NCI-H524 (cell line): ENCODE measurements at places on chromosomes 1 and 21.

DNA sequence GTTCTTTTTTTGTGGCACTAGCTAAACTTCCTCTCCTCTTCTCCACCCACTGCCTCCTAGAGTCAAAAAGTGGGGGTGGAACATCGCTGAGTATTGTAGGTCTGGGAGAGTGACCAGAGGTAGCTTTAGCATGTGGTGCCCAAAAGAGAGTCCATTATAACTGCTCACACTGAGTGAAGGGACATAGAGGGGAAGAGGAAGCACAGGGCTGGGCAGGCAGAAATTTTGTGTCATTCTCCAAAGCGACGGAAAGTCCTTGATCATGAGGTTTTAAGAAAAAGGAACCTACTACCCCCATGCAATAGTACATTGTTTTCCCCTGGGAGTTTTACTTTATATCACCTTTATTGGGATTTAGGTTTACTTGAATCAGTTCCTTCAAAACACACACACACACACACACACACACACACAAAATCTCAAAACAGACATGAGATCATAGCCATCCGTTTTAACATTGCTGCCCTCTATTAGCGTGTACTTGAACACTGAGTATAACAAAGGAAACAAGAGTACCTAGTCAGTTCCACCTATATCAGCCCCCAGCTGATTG is 4.1 kb downstream of the CD84 start:
- DNase-seq = no peak

- DNase-seq = no peak
Observed at GRCh38 chr1:7069931-7070330, 284.7 kb downstream of the CAMTA1 start.

DNA sequence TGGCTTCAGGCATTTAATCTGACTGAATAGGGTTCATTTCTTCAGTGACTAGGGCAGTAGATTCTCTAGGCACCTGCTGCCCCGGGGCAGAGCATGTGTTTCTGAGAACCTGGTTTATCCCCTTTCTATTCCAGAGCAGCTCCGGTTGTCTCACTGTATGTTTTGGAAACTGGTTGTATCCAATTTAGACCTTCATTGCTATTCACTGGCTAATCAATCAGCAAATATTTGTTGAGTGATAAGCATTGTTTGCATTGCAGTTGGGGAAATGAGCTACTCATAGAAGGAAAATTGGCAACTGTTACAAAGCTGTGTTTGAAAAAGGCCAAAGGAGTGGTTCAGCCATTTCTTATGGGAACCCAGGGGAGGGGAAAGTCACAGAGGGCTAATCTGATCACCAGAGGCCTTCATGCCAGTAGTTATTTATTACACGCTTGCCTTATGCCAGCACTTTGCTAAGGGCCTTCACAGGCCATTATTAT is 2.9 kb downstream of the QSOX1 start:
- DNase-seq = no peak

GRCh38 chr1:108816049-108816893 is 40.6 kb downstream of the AKNAD1 start:
- peak; percentile 49 for DNase-seq

DNA sequence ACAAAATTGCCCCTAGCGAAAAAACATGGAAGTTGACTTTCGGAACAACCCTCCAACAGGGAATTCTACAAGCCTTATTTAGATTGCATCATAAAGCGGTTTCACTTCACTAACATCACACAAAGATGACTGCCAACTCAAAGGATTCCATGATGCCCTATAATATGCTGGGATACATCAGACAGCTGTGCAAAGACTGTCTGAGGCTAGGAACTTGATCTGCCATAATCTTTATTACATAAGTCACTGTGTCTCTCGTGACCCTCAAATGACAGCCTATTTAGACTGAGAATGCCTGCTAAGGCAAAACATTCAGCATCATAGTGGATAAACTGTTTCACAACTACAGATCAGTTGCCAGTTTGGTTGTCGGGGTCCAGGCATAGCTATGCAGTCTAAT is 23.8 kb downstream of the FH start:
- DNase-seq = no peak

DNA sequence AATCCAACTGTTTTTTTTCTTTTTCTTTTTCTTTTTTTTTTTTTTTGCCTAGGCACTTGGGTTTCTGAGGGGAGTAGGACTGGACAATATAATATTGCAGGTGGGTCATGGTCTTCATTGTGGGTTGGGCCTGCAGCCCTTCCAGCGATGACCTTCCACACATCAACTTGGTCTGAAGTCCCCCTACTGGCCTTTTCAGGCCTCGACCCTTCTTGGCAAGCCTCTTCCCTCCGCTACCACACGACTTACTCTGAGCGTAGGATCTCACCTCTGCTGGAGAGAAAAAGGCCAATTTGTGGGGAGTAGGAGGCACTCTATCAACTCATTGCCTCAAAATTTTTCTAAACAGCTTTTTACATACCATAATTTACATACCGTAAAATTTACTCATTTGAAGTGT is 51.1 kb upstream of the GRIK3 start:
- DNase-seq = no peak

DNA sequence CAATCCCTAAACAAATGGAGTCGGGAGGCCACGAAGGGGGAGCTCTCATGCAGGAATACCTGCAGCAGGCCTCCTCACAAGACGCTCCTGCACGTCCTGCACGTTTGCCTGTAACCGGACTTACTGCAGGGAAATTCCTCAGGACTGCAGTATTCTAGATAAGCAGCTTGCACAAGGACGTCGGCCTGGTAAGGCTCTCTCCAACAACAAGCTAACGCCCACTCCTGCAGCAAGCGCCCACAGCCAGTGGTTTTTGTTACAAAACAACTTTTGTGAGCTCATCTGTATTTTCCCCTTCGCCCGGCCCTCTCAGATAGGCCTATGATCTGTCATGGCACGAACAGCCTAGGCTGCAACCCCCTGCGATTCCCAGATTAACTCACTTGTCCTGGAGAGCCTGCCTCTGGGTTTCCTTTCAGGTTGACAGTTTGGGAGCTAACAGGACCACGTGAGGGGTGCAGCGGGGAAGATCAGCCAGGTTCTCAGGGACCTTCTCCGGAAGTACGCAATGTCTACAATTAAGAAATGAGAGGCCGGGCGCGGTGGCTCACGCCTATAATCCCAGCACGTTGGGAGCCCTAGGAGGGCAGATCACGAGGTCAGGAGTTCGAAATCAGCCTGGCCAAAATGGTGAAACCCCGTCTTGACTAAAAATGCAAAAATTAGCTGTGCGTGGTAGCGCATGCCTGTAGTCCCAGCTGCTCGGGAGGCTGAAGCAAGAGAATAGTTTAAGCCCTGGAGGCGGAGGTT is 921 bp upstream of the MIB2 start:
- DNase-seq = peak; percentile 35

GRCh38 chr1:79633456-79633855 is 626.9 kb upstream of the ADGRL4 start:
- no peak for DNase-seq

GRCh38 chr1:73611681-73612080 is 586.3 kb downstream of the LRRIQ3 start:
- DNase-seq = no peak

GRCh38 chr1:1753607-1754005 is 24.7 kb downstream of the NADK start:
- no peak for DNase-seq

GRCh38 chr1:65113298-65113697 is 34.7 kb upstream of the AK4 start:
- no peak for DNase-seq

GRCh38 chr21:30044447-30045064 is 104.8 kb upstream of the GRIK1 start:
- no peak for DNase-seq

DNA sequence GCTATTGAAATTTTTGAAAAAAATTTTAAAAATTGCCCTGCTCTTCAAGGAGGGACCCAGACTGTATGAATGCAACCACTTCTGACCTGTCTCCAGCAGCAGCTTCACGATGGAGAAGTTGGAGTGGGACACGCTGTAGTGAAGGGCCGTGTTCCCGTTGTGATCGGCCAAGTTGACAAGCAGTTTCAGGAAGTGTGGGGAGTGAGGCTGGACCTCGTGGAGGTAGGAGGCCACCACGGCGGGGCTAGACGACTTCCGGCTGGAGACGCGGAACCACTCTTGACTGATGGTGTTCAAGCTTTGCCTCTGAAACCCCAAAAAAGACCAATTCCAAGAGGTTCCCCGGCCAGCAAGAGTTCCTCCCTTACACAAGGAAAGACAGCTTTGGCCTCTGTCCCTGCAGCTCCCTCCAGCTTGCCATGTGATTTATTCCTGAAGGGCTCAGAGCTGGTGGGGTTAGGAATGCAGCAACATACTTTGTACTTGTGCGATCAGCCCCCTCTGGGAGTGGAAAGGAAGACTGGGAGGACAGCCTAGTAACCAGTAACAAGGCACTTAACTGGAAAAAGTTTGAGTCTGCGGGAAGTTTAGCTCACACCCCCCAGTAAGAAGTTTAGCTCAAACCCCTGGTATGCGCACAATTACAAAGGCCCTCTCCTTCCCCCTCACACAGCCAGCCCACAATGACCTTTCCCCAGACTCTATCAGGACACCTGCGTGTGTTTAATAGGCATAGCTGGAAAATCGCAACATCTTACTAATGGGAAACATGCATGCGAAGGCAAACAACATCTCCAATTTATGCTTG is 56.0 kb downstream of the KANK4 start:
- no peak for DNase-seq

DNA sequence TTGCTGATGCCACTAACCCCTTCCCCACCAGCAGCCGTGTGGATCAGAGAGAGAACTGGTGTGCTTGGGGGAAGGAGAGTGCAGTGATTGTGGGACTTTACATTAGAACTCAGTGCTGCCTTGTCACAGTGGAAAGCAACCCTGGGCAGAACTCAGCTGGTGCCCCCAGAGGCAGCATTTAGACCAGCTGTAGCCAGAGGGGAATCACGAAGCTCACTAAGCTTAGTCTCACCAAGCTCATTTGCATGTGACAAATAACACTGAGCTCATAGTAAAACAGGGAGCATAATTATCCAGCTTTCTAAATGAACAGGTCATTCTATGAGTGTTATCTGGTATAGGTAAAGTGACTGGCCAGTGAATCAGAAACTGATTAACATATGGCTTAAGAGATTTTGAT is 9.8 kb upstream of the SMAP2 start:
- peak; percentile 22 for DNase-seq

- DNase-seq = no peak
Observed at GRCh38 chr1:175388285-175388684, 195.7 kb upstream of the KIAA0040 start.

DNA sequence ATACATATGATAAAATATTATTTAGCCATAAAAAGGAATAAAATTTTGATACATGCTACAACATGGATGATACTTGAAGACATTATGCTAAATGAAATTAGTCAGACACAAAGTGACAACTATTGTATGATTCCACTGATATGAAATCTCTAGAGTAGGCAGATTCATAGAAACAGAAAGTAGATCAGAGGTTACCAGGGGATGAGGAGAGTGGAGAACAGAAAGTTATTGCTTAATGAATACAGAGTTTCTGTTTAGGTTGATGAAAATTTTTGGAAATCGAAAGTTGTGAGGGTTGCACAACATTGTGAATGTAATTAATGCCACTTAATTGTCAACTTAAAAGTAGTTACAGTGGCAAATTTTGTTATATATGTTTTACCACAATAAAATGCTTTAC is 315.7 kb upstream of the USP25 start:
- no peak for DNase-seq

DNA sequence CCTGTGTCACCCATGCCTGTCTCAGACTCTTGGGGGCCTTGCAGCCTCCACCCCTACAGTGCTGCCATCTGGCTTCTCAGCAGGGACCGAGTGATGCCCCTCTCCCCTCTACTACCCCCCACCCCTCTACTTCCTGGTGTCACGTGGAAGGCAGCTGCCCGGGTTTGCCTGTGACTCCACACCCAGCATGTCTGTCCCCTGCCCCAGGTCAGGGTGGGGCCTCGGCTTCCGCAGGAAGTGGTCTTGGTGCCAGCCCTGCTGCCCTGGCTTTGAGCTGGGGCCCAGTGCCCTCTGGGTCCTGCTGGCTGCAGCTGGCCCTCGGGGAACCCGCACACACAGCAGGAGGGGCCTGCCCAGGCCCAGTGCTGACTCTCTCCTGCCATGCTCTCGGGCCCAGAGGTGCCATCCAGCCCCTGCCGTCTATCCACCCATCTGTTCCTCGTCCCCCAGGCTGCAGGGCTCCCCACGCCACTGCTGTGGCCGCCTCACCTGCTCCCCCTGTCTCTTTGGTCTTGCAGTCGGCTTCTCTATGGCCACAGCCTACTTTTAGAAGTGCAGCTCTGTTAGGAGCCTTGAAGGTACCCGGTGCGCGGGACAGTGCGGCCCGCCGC is 24.0 kb downstream of the PLCH2 start:
- DNase-seq = peak; percentile 49

DNA sequence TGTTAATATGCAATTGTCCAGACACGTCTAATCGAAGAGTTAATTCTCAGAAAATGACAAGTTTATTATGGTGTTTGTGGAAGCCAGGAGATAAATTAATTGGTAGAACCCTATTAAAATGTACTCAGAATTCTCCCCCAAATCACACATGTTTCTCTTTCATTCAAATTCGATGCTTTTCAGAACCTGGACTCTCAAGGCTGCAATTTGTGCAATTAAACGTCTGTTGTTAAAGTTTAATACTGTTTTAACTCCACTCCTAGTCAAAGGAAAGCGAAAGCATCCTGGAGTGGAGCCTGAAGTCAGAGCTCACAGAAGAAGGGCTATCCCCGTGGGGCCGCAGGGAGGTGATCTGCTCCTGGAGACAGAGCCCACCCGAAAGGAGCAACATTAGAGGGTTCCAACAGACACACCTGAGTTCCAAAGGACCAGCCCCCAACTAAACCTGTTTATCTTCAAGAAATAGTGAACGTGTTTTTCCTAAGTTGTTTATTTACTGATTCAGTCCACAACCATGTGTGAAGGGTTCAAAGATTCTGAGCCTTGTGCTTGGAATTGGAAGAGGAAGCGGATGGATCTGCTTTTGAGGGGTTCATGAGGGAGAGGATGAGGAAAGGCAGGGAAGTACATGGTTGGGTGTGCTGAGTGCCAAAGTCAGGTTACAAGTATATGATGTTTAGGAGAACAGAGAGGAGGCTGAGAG is 68.0 kb upstream of the AKT3 start:
- DNase-seq = no peak
